Activated CD4-positive, alpha-beta T cell treated with anti-CD3 and anti-CD28 coated beads, Interleukin-2, amount 10 ng/mL, durations not matched to agents 24 days and 14 days (primary cell): ENCODE measurements at places on chromosomes 11 and 22. TPM values are rescaled to one million over a fixed set of nuclear protein-coding genes. Genes with fewer than 3 reads are reported as not detected.

The TMPRSS5 gene
- total RNA-seq, result 1.2 and 2.6 TPM in 2 replicates

The SHANK3 gene
- 0.17 and 0.21 TPM in 2 replicates for total RNA-seq

The ASPHD2 gene
- total RNA-seq, result 19.4 and 20.7 TPM in 2 replicates

The UBE2L6 gene
- total RNA-seq, result 151 and 157 TPM in 2 replicates

The C11orf65 gene
- total RNA-seq, result 0.30 and 0.40 TPM in 2 replicates

The PRG3 gene
- not detected in 2 replicates for total RNA-seq

The NUDT8 gene
- total RNA-seq, result 22.2 and 22.6 TPM in 2 replicates

The SOX10 gene
- total RNA-seq, result not detected in 2 replicates

- DNase-seq, result no peak
These were observed 192.6 kb downstream of the DSCAML1 start for GRCh38 chr11:117604336-117604995.

DNA sequence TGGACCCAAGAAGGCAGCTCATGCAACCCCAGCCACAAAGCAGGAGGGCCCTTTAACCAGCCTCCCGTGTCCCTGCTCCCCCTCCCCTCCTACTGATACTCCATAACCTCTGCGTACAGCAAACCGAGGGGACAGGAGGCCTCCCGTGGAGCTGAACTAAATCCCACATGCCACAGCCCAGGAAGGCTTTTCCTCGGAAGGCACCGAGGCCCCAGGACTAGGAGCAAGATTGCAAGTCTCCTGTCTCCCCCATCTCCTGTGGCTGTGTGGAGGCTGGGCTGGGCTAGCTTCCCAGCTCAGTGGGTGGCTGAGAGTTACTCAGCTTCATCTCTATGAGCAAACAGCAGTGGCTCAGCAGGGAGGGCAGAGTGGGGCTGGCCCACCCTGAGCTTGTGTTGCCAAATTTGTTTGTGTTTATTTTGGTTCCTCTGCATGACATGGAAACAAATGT lies 62.7 kb upstream of the NECTIN1 start:
- DNase-seq, result no peak

GRCh38 chr22:49792107-49792506 lies 35.6 kb downstream of the BRD1 start:
- no peak for DNase-seq

GRCh38 chr11:64058494-64058893 lies 22.8 kb downstream of the FLRT1 start:
- no peak for DNase-seq

DNA sequence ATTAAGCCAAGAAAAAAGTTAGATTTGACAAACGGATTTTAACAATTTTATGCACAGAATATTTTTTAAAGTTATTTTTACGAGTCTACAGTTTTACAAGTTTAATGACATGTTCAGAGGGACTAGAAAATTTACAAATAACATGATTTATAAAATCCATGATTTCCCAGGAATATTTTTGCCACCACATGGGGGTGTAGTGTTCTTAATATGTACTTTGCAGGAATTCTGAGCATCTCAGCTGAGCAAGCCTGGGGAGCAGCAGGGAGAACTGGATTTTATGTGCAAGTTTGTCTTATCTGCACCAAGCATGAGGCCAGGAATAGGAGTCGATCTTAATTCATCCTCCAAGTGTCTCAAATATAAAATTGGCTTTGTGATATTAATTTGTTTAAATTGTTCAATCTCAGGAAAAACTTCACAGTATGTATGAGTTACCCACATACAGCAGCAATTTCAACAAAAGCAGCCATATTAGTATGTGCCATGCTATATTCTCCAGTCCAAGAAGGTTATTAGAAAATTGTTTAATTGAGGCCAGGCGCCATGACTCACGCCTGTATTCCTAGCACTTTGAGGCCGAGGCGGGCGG lies 826.3 kb downstream of the DLG2 start:
- no peak for DNase-seq

DNA sequence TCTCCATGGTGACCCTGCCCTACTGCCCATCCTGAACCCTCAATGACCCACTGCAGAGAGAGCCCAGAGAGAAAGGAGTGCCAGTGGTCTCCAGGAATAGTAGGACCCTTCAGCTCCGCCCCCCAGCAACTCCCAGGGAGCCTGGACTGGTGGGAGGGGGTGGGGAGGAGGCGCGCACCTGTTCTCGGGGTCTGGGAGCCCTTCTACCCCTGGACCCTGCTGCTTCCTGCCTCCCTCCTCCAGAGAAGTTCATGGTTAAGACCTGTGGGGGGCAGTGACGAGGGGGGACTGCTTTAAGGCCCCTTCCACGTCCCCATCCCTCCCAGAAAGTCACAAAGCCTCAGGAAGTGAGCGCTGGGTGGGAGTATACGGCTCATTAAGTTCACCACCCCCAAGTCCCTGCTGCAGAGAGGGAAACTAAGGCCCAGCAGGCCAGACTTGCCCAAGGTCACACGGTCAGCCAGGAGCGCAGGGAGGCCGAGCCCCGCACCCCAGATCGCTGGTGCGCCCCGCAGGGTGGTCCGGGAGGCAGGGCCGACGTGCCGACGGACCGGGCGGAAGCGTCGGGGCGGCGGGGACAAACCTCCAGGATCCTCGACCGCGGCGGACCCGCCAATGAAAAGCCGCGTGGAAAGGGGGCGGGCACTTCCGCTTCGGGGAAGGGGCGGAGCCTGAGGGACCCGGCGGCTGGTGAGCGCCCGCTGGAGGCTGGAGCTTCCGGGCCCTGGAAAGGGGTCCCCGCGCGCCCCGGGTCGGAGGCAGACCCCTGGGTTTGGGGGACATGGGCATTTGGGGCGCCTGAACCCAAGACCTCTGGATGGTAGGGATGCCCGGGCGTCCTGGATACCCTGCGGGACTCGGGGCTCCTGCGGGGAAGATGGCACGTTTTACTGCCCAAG lies at the start of the genes NUDT22 and TRPT1:
NUDT22 (plus strand) TSS at position 667 of the 899 bp plus-strand sequence. CDS start 379 bp downstream, outside the sequence.
TRPT1 (minus strand) TSS at position 579 of the 899 bp plus-strand sequence; CDS start at position 253, 326 bp downstream.
- DNase-seq, result peak; percentile 99

DNA sequence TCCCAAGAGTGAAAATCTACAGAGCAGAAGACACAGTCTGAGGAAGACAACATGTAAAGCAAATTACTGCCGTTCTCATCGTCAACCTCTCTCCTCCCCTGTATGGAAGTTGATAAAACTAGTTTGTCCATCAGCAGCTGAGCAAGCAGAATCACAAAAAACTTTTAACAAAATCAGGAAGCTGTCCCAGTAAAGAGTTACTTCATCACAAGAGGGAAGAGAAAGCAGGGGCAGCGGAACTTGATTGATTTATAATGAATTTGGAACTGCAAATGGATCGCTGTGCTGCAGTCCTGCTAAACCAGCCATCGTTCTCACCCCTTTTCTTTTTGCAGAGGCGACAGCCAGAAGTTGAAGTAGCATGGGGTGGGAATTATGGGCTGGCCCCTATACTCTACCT lies 13.7 kb upstream of the UCP3 start:
- DNase-seq, result no peak

GRCh38 chr11:111654601-111655000 lies 52.4 kb downstream of the SIK2 start:
- DNase-seq, result no peak

GRCh38 chr22:37880668-37881440 lies 25.2 kb upstream of the MICALL1 start:
- DNase-seq, result no peak

DNA sequence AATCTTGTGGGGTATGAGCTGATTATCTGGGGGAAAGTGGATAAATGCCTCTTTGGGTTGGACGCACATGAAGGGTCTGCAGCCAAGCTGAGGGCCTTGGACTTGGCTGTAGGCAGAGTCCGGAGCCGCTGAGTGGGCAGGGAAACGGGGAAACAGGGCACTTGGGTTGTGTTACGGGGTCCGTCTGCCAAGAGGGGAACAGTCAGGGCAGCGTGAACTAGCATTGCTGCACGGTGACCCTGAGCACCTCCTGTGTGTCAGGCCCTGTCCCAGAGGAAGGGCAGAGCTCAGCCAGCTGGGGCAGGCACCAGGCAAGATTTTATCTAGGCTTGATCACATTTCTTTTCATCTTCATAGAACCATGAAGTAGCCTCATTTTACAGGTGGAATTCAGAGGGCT lies 11.9 kb downstream of the FAM83F start:
- DNase-seq, result no peak

GRCh38 chr11:72673943-72674828 lies at the start of gene PDE2A:
PDE2A (minus strand) TSS chr11:72674422; CDS start chr11:72674207, 215 bp downstream.
- no peak for DNase-seq

- no peak for DNase-seq
These were observed 43.9 kb upstream of the LMO2 start for GRCh38 chr11:33935461-33936456.

DNA sequence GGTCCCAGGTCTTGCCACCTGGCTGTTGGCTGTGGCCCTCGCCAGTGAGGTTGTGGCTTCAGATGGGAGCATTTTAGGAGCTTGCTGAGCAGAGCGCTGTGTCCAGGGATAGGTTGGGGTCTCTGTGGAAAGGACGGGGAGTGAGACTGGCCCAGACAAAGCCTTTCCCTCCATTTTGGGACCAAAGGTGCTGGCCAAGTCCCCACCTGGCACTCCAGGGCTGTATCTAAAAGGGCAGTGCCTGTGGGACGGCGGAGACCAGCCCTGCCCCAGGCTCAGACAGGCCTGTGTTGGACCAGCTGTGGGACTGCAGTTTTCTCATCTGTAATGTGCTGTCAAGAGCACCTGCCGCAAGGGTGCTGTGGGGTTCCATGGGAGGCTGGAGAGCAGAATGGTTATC lies 5.0 kb upstream of the KCTD17 start:
- DNase-seq, result no peak

DNA sequence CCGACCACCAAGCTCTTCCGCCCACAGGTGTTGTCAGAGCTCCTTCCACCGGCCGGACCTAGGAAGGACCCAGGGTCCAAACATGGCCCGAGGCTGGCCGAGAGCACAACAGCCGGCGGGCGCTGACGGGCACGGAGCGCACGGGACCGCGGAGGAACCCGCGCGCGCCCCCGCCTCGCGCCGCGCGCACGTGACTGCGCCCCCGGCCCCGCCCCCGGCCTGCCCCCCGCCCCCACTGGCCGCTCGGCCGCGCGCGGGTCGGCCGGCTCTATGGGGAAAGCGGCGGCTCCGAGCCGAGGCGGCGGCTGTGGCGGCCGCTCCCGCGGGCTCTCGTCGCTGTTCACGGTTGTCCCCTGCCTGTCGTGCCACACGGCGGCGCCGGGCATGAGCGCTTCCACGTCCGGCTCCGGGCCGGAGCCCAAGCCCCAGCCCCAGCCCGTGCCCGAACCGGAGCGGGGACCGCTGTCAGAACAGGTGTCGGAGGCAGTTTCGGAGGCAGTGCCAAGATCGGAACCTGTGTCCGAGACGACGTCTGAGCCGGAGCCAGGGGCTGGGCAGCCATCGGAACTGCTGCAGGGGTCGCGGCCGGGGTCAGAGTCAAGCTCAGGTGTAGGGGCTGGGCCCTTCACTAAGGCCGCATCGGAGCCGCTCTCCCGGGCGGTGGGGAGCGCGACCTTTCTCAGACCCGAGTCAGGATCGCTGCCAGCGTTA lies at the start of gene OSBP2:
OSBP2 (plus strand) TSS at position 235 of the 711 bp plus-strand sequence; CDS start at position 271, 36 bp downstream.
- DNase-seq, result peak; percentile 80

- DNase-seq, result peak; percentile 78
These were observed 22.1 kb downstream of the FLI1 start for GRCh38 chr11:128715691-128716561.

- DNase-seq, result peak; percentile 97
These were observed at the start of gene TRIOBP for GRCh38 chr22:37696657-37697537. TRIOBP (plus strand) TSS chr22:37697048; CDS start chr22:37701366, 4,318 bp downstream.

- no peak for DNase-seq
These were observed 113.5 kb downstream of the ARHGAP20 start for GRCh38 chr11:110598725-110599124.

DNA sequence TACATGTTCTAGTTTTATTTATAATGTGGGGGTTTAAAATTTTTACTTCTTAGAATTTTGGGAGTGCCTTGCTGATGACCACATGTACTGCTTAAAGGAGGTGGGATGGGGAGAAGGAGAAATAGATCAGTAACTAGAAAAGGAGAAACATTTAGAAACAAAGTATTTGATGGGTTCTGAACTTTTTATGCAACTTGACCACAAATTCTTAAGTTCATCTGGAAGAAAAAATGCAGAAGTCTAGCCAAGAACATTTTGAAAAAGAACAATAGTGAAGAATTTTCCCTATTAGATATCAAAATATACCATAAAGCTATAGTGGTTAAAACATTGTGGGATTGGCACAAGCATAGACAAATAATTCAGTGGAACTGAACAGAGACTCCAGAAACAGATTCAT lies 73.3 kb upstream of the AMPD3 start:
- no peak for DNase-seq

DNA sequence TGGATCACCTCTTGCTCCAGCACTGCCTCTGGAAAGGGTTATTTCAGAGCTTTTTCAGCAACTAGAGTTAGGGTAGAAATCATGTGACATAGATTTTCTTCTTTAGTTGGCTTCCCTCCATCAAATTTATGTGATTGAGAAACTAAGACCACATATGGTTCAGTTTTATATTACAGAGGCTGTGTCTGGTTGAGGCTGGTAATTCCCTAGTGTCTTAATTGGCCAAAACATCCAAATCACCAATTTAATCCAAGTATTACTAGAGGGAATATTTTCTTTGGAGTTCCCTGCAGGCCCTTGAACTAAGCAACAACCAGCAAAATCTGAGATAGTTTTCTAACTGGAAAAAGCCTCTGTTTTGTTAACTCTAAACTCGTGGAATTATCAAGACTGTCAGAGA lies 136.3 kb downstream of the ARHGAP42 start:
- no peak for DNase-seq

DNA sequence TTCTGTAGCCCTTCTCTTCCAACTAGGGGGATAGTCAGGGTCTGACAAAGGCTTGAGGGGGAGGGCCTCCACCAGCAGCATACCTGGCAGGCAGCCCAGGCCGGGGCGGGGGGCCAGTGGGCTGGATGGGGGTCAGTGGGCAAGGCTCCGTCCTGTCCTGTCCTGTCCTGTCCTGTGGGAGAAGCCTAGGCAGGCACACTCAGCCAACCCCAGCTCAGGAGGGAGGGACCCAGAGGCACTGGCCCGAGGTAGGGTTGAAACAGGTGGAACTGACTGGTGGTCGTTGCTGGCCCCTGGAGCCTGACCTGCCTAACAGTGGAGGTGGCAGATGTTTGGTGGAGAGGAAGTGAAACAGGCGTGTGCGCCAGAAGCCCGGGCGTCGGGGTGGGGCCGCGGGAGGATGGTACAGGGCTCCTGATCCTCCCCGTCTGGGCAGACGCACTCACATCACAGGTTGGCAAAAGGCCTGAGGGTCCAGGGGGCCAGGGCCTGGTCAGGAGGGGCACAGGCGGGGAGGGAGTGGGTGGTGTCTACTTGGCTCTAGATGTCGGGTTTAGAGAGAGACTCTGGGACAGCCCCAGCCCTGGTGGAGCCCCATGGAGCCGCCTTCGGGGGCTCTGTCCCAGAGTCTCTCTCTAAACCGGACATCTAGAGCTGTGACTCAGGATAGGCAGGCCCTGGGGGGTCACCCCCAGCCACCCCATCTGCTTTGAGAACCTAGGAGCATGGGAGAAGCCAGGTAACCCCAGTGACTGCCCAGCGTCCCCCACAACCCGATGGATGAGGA lies 32.5 kb upstream of the GRAMD4 start:
- peak; percentile 80 for DNase-seq

GRCh38 chr22:18968011-18968749 lies 32.1 kb upstream of the PRODH start:
- DNase-seq, result peak; percentile 65
